ENCODE measurements at places on chromosomes 3 and 15. TPM values are rescaled to one million over a fixed set of nuclear protein-coding genes. Genes with fewer than 3 reads are reported as not detected.

GRCh38 chr3:171834461-171834801, 8.7 kb upstream of the TMEM212 start:
- H3K36me3 ChIP-seq: no peaks in the 10 kb centered on the region
- DNase-seq: no peak
- H3K27me3 ChIP-seq: no peaks in the 10 kb centered on the region
- no peak overlapping the region for H3K27ac ChIP-seq
- peaks cover 29% of the 10 kb centered on the region for H3K4me1 ChIP-seq
- H3K4me3 ChIP-seq: no peak overlapping the region

GRCh38 chr3:133887803-133888703, 7.6 kb downstream of the RAB6B start:
- H3K27ac ChIP-seq: no peak overlapping the region
- H3K27me3 ChIP-seq: peaks cover 35% of the 10 kb centered on the region
- no peaks in the 10 kb centered on the region for H3K4me1 ChIP-seq
- no peak overlapping the region for H3K4me3 ChIP-seq

SI gene
- 2.0 TPM for total RNA-seq

DNA sequence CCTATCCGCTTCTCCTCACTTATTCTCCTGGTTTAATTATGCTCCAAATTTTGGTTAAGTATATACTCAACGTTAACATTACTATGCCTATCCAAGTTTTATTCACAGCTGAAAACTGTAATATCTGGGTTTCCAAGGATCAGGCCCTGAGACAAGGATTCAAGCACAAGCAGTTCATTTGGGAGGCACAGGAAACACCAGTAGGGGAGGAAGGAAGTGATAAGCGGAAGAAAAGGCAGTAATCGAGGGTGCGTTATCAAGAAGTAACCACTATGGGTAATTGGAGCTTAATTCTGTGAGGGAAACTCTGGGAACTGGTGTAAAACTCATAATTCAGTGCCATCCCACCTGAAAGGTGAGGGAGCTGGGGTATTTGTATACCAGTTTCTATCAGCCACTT, 120.3 kb downstream of the KCNAB1 start:
- H3K27me3 ChIP-seq: no peaks in the 10 kb centered on the region
- H3K4me1 ChIP-seq: peaks cover 4% of the 10 kb centered on the region
- no peak overlapping the region for H3K27ac ChIP-seq
- H3K4me3 ChIP-seq: no peak overlapping the region

- H3K4me3 ChIP-seq: no peak overlapping the region
- no peak overlapping the region for H3K27ac ChIP-seq
- H3K27me3 ChIP-seq: peaks cover 9% of the 10 kb centered on the region
- no peaks in the 10 kb centered on the region for H3K4me1 ChIP-seq
- H3K36me3 ChIP-seq: no peaks in the 10 kb centered on the region
Observed at GRCh38 chr3:73656241-73656890, 31.6 kb upstream of the PDZRN3 start.

GRCh38 chr15:97174886-97175540, 785.5 kb upstream of the ARRDC4 start:
- no peaks in the 10 kb centered on the region for H3K27me3 ChIP-seq
- H3K36me3 ChIP-seq: no peaks in the 10 kb centered on the region
- H3K27ac ChIP-seq: no peak overlapping the region
- peaks cover 41% of the 10 kb centered on the region for H3K4me1 ChIP-seq
- DNase-seq: no peak

GRCh38 chr3:182568261-182568660, 225.0 kb upstream of the ATP11B start:
- no peak overlapping the region for H3K4me3 ChIP-seq
- no peaks in the 10 kb centered on the region for H3K27me3 ChIP-seq
- no peaks in the 10 kb centered on the region for H3K36me3 ChIP-seq

DNA sequence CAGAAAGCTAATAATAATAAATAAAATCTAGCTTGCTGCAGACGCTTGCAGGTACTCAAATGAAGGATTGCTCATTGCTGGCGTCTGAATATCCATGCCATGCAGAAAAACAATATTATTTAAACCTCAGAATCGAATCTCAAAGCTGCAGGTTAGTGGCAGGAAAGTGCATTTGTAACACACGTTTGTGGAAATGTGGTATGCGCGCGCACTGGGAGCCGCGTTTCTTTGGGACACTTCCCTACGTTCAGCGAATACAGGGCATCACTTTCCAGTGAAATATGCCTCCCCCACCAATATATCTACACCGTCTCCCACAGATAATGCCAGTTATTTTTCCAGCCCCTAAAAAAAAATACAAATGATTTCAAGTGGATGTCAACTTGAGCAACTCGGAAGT, 37.1 kb downstream of the ZIC4 start:
- no peak for DNase-seq
- no peaks in the 10 kb centered on the region for H3K36me3 ChIP-seq
- no peaks in the 10 kb centered on the region for H3K4me1 ChIP-seq
- H3K4me3 ChIP-seq: no peak overlapping the region
- peaks cover 98% of the 10 kb centered on the region for H3K27me3 ChIP-seq

- H3K27ac ChIP-seq: no peak overlapping the region
- H3K27me3 ChIP-seq: no peaks in the 10 kb centered on the region
- no peaks in the 10 kb centered on the region for H3K36me3 ChIP-seq
- no peak overlapping the region for H3K4me3 ChIP-seq
- H3K4me1 ChIP-seq: peaks cover 12% of the 10 kb centered on the region
Observed at GRCh38 chr3:144112437-144112836, 140.8 kb downstream of the DIPK2A start.

CYP19A1 gene
- not detected for total RNA-seq

DNA sequence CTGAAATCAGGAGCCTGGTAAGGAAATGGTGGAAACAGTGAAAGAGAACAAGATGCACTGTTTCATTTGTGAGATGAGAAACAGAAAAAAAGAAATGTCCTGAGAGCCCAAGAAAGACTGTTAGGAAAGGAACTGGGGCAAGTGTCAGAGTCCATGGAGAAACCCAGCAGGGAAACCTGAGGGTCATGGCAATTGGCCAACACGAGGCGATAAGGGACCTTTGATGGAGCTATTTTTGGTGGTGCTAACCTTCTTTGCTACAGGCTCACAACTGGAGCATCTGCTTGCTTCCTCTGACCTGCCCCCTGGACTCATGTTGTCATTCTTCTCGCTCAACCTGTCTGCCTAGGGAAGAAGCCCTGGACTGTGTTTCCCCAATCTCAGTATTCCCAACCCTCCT, 4.2 kb upstream of the TMEM41A start:
- peaks cover 3% of the 10 kb centered on the region for H3K4me1 ChIP-seq
- H3K4me3 ChIP-seq: no peak overlapping the region
- peaks cover 24% of the 10 kb centered on the region for H3K27me3 ChIP-seq
- H3K36me3 ChIP-seq: no peaks in the 10 kb centered on the region
- DNase-seq: no peak

DNA sequence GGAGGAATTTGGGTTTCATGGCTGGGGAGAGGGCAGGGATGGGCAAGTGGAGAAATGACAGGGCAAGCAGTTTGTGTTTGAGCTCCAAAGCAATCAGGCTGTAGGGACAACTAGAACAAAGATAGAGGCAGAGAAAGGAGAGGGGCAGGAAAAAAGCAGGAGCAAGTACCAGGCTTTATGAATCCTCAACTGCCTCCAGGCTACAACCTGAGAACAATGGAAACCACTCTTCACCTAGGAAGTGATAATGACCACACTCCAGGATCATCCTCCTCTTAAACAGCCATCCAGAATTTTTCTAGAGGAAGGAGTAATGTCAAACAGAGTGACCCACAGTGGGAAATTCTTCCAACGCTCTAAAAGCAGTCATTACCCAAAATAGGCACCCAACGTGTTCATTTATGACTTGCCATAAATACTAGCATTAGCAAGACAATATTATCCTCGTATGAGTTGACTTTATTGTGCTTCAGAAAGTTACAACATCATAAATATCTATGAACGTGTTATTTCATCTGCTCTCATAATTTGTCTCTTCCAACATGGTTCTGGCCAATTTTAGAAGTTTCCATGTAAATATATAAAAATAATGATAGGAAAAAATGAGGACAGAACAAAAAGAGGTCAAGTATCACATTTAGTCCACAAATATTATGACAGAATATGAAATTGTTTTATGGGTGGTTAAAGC, 50.5 kb downstream of the TNFAIP8L3 start:
- no peak for DNase-seq
- H3K4me3 ChIP-seq: no peak overlapping the region
- peaks cover 6% of the 10 kb centered on the region for H3K4me1 ChIP-seq
- no peak overlapping the region for H3K27ac ChIP-seq
- no peaks in the 10 kb centered on the region for H3K36me3 ChIP-seq

DNA sequence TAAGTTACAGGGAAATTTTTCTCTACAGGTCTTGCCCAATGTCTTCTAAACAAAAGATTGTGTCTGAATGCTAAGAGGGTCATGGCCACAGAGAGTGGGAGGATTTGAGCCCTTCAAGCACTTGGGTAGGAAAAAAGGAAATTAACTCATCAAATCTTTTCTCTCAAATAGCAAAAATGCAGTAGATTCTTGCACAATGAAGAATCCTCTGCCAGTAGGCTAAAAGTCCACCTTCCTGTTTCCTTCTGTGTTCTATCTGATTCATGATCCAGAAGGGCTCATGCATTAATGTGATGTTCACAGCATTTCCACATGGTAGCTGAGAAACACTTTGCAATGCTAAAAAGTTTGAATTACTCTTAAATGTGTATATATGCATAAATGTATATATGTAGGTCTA, 177.1 kb downstream of the CD47 start:
- no peaks in the 10 kb centered on the region for H3K27me3 ChIP-seq
- no peak overlapping the region for H3K27ac ChIP-seq
- no peaks in the 10 kb centered on the region for H3K4me1 ChIP-seq
- no peak overlapping the region for H3K4me3 ChIP-seq
- H3K36me3 ChIP-seq: no peaks in the 10 kb centered on the region

NPAP1 gene
- total RNA-seq: 0.65 TPM

DNA sequence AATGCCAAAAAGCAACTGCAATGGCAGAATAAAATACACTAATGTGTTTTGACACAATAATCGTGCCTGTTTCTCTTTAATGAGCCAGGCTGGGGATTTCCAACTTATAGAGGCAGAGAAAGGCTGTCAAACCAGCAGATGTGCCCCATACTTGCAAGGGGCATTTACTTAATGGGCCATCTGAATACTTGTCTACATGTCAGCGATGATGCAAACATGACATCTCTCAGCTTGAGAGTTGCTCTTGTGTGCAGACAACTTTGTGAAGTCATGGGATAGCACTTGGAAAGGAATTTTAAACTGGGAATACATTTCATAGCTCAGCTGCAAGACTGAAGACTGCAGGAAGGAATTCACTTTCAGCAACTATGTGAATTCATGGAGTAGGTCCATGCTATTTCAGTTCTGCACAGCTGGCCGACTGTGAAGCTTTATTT, 127.4 kb upstream of the ADAMTS9 start:
- H3K27ac ChIP-seq: no peak overlapping the region
- no peak overlapping the region for H3K4me3 ChIP-seq
- H3K4me1 ChIP-seq: peaks cover 21% of the 10 kb centered on the region
- no peaks in the 10 kb centered on the region for H3K27me3 ChIP-seq

DNA sequence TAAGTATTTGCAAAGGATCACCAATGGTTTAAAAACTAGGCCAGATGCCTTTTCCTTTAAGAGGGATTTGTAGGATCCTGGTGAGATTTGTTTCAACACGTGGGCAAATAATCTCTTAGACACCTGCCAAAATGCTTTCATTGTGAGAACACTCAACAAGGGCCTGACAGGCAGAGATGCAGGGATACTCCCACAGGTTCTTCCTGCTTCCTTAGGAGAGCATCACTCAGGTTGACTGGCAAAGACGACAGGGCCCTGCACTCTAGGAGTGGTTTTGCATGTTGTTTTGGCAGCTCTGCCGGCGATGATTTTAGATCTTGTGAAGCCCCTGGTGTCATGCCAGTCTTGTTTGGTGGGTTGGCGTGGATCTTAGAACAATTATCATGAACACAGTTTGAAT, 184.5 kb downstream of the NR1D2 start:
- peaks cover 12% of the 10 kb centered on the region for H3K36me3 ChIP-seq
- no peaks in the 10 kb centered on the region for H3K4me1 ChIP-seq
- DNase-seq: no peak
- H3K27me3 ChIP-seq: no peaks in the 10 kb centered on the region
- H3K4me3 ChIP-seq: no peak overlapping the region
- no peak overlapping the region for H3K27ac ChIP-seq

UBP1 gene
- total RNA-seq: 78.1 TPM

- no peaks in the 10 kb centered on the region for H3K27me3 ChIP-seq
- no peaks in the 10 kb centered on the region for H3K4me1 ChIP-seq
- no peak overlapping the region for H3K4me3 ChIP-seq
- DNase-seq: no peak
Observed at GRCh38 chr3:164208048-164208447, 870.2 kb downstream of the SI start.

DNA sequence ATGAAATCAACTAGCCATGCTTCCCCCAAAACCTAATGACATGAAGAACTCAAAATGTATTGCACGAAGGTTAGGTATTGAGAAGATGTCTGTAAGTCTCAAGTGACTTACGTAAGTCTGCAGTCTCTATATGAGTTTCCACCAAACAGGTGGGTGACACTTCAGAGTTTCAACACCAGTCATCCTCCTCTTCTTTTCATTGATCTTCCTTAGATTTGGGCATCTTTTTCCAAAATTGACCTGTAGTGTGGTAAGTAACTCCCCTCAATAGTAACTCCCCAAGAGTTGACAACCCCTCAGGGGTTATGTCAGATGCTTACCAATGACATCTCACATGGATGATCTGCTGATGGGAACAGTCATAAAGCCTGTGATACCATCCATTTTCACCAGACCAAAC, 46.1 kb downstream of the GPR176 start:
- no peak overlapping the region for H3K27ac ChIP-seq
- H3K4me1 ChIP-seq: peaks cover 11% of the 10 kb centered on the region
- H3K27me3 ChIP-seq: peaks cover 2% of the 10 kb centered on the region
- no peak for DNase-seq

ZNF501 gene
- total RNA-seq: 6.7 TPM

DNA sequence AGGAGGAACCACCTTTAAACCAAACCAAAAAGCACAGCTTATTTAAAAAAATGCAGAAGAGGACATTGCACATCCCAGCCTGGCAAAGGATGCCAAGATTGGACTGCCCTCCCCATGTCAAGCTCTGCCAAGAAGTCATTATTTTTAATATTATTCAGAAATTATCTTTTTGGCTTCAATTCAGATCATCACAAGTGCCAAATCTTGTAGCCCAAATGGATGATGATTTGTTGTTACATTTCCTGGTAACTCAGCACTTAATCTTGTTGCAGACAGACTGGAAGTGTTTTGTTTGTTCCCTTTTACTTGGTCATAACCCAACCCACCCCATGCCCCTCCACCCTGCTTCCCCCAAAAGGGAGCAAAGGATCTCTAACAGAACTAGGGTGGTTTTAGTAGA, 28.1 kb upstream of the LXN start:
- H3K27ac ChIP-seq: no peak overlapping the region
- no peaks in the 10 kb centered on the region for H3K4me1 ChIP-seq
- peaks cover 2% of the 10 kb centered on the region for H3K36me3 ChIP-seq
- no peak for DNase-seq

- no peak overlapping the region for H3K27ac ChIP-seq
- peaks cover 24% of the 10 kb centered on the region for H3K4me1 ChIP-seq
- H3K27me3 ChIP-seq: no peaks in the 10 kb centered on the region
- H3K4me3 ChIP-seq: no peak overlapping the region
- DNase-seq: no peak
Observed at GRCh38 chr3:142444343-142444742, 3.5 kb downstream of the XRN1 start.

Data from progenitor cell of endocrine pancreas (in vitro differentiated cells).